Stimulated activated CD8-positive, alpha-beta memory T cell treated with anti-CD3 and anti-CD28 coated beads, Interleukin-4, amount 100 ng/mL, for 1 hour (primary cell): ENCODE measurements at places on chromosomes 7 and 10.

GRCh38 chr7:8480527-8480926, 47.1 kb downstream of the NXPH1 start:
- no peak for DNase-seq

GRCh38 chr7:81439591-81439990, 330.3 kb downstream of the HGF start:
- no peak for DNase-seq

DNA sequence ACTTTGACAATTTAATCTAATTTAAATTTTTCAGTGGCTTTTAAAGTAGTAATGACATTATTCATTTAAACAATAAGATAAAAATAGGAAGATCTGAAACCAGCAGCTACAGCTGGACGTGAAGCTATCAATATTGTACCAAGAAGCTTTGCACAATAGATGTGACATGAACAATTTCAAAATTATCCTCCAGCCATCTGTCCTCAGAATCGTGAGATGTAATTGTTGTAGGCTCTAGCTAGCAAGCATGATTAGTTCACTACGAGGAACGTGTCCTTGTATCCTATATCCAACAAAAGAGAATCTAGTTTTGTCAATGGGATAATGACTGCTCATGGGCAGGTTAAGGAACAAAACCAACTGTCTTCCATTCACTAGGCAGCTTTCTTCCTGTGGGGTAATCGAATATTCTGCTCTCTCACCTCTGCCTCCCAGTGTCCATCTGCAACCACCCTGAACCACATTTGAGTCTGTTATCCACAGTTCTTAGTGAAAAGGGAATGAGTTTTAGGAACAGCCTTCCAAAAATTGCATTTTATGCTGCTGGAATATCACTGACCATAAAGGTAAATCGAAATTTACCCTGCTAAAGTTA, 247.3 kb downstream of the PARD3 start:
- no peak for DNase-seq

GRCh38 chr7:148581624-148582023, 8.9 kb upstream of the C7orf33 start:
- DNase-seq = no peak

DNA sequence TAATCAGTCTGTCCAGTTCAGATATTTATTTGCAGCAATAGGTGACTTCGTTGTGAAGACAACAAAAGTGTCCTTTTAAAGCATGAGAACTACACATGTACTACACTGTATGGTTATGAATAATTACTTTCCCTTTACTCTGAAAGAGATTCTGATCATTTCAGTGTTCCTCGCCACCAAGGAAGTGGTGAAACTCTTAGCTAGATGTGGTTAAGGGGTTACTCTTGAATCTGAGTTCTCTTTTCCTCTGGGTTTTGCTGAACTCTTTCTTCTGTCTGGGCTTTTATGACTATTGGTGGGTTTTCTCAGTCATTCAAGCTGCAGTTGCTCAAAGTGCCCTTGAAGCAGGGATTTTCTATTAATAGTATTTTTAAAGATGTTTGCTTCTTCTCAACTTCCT, 127.9 kb upstream of the SEM1 start:
- DNase-seq = no peak

GRCh38 chr7:4840079-4840501, 21.7 kb downstream of the PAPOLB start:
- DNase-seq = no peak

GRCh38 chr10:127291329-127291728, 94.9 kb upstream of the INSYN2A start:
- DNase-seq = no peak

- DNase-seq = no peak
Observed at GRCh38 chr10:97333601-97334369, 744 bp downstream of the FRAT2 start.

DNA sequence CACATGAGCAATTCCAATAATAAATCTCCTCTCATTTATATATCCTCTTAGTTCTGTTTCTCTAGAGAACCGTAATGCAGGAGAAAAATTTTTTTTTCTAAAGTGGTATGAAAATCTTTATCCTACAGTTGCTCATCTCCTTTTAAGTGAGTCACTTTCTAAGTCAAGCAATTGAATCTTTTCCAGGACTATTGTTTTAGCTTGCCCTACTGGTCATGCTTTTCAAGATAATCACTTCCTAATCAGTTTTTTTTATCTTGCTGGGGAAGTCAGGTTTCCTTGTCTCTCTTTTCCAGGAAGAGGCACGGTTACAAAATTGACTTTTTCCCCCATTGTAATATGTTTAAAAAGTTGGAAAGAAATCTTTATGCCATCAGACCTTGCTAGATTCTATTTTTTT, 44.0 kb downstream of the INPP5F start:
- DNase-seq = no peak
